ENCODE measurements at places on chromosomes 7 and 10. TPM values are rescaled to one million over a fixed set of nuclear protein-coding genes. Genes with fewer than 3 reads are reported as not detected.

Gene ST8SIA6
- 3.0 TPM for polyA plus RNA-seq

Gene SPAM1
- polyA plus RNA-seq = 1.0 TPM

DNA sequence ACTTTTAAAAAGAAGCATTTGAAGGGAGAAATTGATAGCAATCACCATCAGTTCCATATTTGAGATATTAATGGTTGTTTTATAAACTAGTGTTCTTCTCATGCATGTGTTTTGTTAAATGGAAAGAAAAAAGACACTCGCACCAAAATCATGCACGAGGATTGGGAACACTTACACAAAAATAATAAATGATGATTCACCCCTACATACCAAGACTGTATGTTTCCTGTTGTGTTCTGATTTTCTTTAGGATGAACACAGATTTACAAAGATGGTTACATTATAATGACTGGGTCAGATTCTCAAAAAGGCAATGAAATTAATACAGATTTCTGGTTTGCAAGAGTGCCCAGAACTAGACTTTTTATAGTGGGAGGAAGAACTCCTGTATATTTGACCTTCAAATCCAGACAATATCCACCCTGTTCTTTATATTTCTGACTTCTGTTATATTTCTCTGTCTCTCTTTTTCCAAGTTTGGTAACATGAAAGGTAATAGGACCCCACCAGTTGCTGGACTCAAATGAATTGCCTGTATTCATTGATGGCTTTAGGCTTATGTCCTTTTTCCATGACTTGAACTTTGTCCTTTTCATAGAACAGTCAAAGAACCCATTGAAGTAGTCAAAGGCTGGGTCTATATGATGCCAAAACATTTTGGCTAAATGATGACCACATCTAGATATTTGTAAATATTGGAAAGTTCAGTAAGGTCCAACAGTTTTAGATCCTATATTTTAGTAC lies 54.4 kb downstream of the SEMA3A start:
- no peak for DNase-seq

DNA sequence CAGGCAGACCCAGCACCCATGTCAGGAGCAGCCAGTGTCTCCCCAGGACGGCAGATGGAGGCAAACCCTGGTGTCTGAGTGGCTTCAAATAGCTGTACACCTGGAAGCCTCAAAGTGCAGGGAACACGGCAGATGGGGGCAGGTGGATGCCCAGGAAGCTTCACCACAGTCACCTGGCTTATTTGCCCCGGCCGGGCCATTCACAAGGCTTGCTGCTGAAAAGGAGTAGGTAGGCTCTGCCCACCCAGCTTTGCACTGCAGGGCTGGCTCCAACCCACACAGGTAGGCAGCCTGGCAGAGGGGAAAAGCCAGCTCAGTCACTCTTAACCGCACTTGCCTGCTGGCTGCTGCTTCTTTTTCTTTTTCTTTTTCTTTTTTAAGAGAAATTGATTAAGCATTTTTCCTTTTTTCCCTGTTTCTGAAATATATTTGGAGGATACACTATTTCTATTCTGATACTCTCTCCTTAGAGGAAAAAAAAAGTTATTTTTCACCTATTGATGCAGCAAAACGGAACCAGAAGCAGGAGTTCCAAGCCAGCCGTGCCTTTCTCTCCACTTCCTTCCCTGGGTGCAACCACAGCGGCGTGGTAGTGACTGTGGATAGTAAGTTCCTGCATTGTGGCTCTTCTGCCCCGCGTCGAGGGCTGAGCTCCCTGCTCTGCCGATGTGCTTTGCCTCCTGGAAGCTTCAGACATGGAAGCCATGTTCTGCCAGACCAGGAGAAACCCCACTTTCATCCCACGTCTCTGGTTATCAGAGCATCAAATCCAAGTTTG lies 118.3 kb downstream of the KLF6 start:
- no peak for DNase-seq

DNA sequence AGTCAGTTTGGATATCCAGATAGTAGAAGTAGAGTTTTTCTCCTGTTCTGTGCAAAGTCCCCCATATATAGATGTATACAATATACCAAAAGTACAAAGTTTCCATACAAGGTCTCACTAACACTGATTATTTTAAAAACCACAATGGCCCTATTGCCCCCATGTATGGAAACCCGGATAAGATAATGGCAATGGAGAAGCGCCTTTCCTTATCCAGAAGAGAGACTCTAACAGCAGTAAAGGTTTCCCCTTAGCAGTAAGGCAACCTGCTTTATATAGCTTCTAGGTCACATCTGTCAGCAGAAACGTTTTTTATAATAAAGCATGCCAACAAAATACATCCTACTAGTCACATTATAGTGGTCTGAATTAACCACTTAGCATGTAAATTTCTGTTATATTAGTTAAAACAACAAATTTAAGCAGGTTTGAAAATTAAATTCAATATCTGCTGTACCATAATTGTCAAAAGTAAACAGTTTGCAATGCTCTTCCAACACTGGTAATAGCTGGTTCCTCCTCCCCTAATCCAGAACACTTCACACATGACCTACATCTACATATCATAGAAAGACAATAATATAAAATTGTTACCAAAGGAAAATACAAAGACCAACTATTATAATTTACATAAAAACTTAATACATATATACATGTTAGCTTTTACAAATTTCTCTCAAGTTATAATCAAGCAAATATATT lies 22.4 kb downstream of the USP6NL start:
- peak; percentile 73 for DNase-seq

DNA sequence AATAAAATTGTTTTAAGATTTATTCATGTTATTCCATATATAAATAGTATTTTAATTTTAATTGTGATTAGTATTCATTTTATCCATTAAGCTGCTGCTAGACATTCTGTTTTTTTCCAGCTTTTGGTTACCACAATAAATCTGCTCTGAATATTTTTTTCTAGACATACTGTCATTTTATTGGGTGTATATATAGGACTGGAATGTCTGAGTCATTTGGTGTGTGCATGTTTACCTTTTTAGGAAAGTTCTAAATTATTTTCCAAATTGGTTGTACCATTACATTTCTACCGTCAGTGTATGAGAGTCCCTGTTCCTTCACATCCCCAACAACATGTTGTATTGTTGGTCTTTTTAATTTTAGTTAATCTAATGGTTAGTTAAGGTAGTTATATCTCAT lies 1138.1 kb downstream of the REEP3 start:
- DNase-seq = no peak

DNA sequence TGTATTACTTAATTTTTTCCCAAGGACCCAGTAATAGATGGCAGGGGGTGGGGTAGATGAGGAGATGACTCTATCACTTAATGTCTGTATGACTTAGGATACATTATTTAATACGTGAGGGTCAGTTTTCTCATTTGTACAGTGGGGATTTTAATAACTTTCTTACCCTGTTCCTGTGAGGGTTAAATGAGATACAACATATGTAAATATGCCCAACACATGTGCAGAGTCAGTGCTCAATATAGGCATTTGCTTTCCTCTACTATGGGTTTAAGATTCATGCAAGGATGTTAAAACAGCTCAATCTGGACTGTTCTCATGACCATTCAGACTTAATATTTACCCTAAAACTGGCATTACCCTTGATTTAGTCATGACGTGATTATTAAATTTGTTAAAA lies 31.2 kb downstream of the ST7 start:
- DNase-seq = no peak

Measured in large intestine (tissue), 12 donors.